8988T (cell line): ENCODE measurements at places on chromosomes 5 and 9.

- no peak for DNase-seq
Measured at GRCh38 chr5:35305336-35306020, 75.2 kb upstream of the PRLR start.

- no peak for DNase-seq
Measured at GRCh38 chr5:72408603-72409002, 88.4 kb downstream of the PTCD2 start.

- no peak for DNase-seq
Measured at GRCh38 chr5:69149676-69150010, 17.3 kb upstream of the CCNB1 start.

- DNase-seq = no peak
Measured at GRCh38 chr9:132011309-132011708, 68.4 kb downstream of the MED27 start.

DNA sequence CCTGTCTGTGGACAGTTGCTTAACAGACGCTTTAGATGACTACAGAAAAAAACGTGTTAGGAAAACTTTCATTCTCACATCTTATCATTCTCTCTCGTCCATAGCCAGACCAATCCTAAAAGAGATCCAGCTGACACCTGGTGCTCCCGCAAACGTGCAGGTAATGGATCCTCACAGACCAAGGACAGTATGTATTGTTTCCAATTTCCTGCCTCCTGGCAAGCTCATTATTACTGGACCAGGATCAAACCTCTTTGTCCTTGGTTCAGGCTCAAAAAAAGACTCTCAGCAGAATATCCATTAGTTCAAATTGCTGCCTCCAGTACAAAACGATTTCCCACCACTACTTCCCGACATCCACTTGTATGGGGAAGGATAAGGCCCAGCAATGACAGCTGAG lies 62.4 kb downstream of the SERINC5 start:
- DNase-seq = no peak

- DNase-seq = no peak
Measured at GRCh38 chr9:28824432-28824963, 1251.2 kb upstream of the C9orf72 start.

GRCh38 chr5:135894276-135894675 lies 1.4 kb downstream of the IL9 start:
- no peak for DNase-seq

GRCh38 chr5:2537378-2538145 lies 213.9 kb downstream of the IRX2 start:
- no peak for DNase-seq
